ENCODE measurements at places on chromosomes 5 and 9.

DNA sequence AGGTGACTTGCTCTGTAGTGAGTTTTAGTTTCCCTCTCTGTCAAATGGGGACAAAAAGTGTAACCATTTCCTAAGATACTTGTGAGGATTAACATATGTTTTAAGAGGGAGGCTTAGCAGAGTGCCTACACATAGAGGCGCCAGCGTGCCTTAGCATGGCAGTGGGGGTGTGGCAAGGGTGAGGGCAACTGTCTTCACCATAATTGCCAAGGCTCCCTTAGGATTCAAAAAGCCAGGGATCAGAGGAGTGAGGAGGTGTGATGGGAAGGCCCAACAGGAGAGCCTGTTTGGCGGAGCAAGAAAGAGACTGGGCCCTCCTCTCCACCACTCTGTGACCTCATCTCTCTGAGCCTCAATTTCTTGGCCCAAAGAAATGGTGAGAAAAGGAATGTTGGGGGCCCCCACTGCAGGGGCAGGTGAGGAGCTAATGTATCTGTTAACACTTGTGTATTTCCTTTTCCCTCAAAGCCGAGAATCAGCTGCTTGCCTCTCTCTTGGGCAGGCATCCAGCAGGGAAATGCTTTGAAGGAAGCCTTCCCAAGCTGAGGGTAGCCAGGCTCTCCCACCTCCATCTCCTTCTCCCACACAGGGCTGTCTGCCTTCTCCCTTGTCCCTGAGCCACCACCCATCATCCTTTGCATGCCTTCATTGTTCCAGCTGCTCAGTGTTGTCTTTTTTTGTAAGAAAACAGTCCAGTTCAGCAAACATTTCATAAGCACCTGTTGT lies 76.0 kb downstream of the DAB2IP start:
- no peak for DNase-seq

GRCh38 chr9:1053282-1053621 lies 3.1 kb downstream of the DMRT2 start:
- DNase-seq: no peak

DNA sequence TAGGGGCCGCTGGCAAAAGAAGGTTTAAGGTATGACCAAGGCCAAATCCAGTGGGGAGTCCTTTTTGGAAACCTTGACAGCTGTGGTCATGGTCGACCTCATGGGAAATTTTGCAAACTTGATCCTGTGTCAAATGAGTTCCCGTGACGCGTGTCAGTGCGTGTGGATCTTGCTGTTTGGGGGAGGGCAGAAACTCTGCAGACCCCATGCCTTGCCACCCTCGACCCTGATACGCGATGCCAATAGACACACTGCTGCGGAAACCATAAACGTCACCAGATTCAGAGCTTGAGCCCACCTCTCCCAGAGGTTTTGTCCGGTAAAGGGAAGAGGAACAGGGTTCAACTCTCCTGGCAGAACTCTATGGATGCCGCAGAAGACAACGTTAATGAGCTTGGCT lies 104.7 kb downstream of the ADAMTS2 start:
- no peak for DNase-seq

GRCh38 chr9:34590381-34591247 lies 1.1 kb upstream of the CNTFR start:
- no peak for DNase-seq

DNA sequence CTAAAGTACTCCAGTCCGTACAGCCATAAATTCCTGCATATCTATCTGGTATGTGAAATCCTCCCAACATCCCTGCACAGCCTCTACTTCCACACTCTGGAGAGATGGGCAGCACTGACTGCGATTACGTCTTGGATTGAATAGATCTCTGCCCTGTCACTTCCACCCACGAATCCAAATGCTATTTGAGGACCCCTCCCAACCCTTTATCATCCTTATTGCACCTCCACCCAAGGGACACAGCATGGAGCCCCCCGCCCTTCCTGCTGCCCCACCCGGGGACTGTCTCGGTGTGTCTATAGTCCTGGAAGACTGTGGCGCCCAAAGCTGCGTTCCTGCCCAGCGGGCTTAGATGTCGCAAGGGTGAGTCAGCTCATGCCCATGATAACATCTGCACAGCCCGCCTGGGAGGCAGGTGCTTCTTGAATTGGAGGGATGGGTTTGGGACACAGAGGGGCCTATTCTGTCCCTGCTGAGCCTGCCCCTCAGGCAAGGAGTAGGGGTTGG lies 105.7 kb upstream of the HAND1 start:
- no peak for DNase-seq

DNA sequence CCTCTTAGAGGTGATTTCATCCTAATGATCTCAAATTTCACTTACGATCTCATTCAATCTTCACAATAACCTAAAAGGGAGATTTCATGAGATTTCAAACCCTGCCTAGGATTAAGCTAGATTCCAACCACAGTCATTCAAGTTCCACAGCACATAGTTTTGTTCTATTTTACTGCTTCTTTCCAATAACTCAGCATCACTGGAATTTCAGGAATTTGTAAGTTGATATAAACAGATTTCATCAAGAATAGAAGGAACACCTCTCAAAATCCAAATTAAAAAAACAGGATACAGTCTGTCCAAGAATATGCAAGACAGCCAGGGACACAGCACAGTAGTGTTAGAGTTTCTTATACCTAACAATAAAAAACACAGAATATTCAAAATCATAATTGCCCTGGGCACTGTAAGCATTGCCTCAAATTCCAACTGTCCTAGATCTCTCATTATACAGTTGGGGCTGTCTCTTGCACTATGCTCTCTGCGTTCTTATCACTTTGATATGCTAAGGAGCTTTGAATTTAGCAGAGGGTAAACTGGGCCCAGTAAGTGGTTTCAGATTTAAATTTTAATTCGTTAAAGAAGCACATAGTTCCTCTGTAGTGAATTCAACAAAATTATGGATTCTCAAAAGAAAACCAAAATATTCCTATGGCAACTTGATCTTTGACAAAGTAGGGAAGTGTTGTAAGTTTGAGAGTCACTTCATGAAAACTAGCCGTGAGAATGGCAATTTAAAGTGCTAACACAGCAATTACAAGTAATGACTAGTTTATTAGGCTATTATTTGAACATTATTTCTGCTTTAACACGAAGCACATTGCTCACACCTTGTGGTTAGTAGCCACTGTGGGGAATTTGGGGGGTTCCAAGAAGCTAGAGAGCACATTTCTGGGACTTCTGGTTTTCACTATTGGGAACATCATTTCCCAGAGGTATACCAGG lies 478.6 kb upstream of the C9orf72 start:
- no peak for DNase-seq

Data from activated CD4-positive, alpha-beta T cell treated with anti-CD3 and anti-CD28 coated beads, Interleukin-2, amount 50 U/mL, for 4 hours (primary cell).